Left lung (tissue), 14 donors: ENCODE measurements at places on chromosomes 16 and 17.
A peak's percentile ranks its signal among the peaks of the same experiment; 100 is the strongest.

GRCh38 chr16:11738742-11739544 lies 3.7 kb downstream of the TXNDC11 start:
- DNase-seq = no peak

DNA sequence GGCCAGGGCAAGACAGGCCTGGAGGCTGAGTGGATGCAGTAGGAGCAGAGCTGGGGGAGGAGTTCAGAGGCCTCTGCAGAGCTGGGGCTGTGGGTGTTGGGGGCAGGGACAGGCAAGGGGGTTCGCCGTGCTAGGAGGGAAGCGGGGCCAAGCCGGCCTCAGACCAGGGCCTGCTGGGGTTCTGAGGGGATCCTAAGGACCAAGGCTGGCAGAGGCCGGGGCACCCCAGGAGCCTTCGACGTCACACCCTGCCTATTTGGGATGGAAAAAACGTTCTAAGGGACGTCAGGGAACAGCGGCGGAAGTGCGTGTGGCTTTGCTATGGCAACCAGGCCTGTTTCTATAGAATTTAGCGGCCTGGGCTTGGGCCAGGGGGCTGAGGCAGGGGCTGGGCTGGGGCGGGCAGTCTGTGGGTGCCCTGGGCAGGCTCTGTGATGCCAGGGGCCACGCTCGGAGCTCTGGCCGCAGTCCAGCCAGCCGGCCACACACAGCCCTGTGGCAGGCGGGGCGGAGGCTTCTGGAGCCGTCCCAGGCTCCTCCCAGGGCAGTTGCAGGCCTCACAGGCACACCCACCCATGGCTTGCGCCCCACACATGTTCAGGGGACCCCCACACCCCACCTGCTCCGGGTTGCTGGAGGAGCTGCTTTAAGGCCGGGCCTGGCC lies 3.7 kb downstream of the TRAF7 start:
- no peak for DNase-seq

DNA sequence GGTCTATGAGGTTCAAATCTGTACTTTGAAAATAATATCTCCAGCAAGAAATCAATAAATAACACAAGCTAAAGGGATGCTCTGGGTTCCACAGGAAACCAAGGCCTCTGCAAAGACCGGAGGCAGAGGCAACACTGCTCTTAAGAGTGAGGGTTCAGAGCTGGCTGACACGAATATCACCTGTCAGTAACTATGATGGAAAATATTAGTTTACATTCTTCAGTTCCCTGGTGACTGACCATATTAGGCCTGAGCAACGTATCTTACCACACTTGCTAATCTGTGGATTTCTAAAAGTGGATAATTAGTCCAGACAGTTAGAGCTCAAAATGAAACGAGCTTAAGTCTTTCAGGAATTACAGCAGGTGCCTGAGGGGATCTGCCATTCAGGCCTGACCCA lies 459.3 kb downstream of the HS3ST3B1 start:
- DNase-seq = no peak

GRCh38 chr17:48564188-48565021 lies 13.7 kb downstream of the HOXB4 start:
- no peak for DNase-seq

- no peak for DNase-seq
These were observed 88.4 kb downstream of the USP32 start for GRCh38 chr17:60303406-60304099.

DNA sequence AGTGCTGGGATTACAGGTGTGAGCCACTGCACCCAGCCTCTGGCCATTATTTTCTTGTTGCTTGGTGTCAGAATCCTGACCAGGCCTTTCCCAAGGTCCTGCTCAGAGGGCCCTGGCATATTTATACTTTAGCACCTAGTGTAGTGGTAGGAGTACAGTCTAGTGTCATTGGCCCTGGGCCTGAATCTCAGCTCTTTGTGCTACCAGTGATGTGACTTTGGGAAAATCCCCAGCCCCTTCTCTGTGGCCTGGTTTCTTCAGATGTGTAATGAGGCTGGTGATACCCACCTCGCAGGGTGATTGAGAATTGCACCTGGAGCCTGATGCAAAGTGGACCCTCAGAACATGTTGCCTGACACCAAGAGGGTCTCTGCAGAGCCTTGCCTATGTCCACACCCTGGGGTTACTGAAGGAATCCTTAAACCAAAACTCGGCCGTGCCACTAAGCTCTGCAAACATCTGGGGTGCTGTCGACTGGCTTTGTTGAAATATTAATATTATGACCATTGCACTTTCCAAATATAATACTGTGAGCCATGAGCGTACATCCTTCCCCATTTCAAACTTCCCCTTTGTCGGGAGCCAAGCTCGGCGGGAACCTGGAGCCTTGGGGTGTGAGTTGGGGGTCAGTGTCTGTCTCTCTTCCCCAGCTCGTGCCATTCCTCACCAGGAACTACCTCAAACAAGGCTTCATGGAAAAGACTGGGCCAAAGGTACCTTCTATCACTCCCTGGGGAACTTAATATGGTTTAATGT lies 18.0 kb upstream of the RNF135 start:
- DNase-seq = peak; percentile 83

GRCh38 chr16:50581845-50582244 lies 33.6 kb downstream of the NKD1 start:
- no peak for DNase-seq

- DNase-seq = peak; percentile 11
These were observed 56.5 kb downstream of the DNAH2 start for GRCh38 chr17:7774055-7774521.

GRCh38 chr16:31356566-31357323 lies 1.8 kb downstream of the ITGAX start:
- DNase-seq = peak; percentile 86

- DNase-seq = peak; percentile 84
These were observed 53.6 kb downstream of the WNT3 start for GRCh38 chr17:46764709-46765401.

- peak; percentile 99 for DNase-seq
These were observed at the start of the genes GLYR1 and UBN1 for GRCh38 chr16:4846901-4847773. TSS of gene GLYR1 (minus strand) at chr16:4847288. CDS start at chr16:4847265, 23 bp downstream. TSS of gene UBN1 (plus strand) at chr16:4847481. CDS start at chr16:4852918, 5,437 bp downstream.

DNA sequence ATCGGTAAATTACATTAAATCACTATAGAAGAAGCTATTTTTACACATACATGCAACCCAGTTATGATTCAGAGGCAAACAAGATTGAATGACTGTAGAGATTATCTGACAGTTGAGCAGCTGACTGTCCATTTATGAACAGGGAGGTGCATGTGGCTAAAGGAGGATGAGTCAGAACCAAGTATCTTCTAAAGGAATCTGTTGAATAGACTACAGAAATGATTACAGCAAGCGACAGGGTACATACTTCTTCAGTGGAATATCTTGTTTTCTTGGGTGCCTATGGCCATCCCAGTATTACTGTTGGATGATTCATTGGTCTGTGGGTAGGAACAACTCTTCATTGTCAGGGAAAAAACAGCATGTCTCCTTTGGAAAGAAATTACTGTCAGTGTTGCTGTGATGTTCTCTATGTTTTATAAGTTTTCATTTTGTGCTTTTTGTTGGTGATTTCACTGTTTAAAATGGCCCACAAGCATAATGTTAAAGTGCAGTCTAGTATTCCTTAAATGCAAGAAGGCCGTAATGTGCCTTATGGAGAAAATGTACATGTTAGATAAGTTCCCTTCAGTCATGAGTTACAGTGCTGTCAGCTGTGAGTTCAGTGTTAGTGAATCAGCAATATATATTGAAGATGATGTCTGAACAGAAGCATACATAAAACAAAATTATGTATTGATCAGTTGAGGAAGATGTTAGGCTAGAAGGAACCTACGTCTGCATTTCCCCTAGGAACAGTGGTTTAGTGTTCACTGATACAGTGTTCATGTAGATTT lies 27.0 kb downstream of the CBFB start:
- no peak for DNase-seq

DNA sequence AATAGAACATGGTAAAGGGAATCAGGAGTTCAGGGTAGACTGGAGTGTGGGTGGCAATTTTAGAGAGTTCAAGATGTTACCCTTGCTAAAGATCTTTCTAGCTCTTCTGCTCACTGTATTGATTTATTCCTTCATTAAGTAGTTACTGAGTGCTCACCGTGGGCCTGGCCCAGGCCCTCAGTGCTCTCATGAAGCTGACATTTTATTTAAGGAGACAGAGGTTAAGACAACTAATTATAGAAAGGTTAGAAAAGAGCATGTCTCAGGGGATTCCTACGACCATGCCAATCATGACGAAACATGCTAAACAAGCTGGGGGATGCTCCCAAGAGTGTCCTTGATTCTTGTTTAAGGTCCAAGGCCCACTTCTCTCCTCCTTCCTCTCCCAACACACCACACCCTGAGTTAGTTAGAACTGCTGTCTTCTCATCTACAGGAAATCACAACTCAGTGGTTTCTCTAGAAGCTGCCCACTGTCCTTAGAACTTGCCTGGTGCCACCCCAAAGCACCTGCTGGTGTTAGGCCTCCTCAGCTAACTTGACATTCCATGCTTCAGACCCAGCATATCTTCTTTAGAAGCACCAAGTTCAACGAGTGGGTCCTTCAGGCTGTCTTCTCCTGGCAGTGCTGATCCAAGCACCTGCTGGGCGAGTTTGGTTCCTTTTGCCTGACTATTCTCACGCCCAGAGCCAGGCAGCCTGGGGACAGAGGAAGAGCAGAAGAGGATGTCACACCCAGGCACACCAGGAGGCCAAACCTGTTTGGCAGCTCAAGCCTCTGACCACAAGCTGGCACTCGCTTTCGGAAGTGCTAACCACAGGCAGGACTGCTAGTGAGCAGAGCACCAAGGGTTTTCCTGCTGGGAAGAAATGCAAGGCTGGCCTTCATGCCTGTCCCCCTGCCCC lies 79.0 kb downstream of the GAS7 start:
- DNase-seq = no peak

- DNase-seq = no peak
These were observed 73.6 kb downstream of the LMF1 start for GRCh38 chr16:897200-897543.
